ENCODE measurements at places on chromosomes 12 and 14.

DNA sequence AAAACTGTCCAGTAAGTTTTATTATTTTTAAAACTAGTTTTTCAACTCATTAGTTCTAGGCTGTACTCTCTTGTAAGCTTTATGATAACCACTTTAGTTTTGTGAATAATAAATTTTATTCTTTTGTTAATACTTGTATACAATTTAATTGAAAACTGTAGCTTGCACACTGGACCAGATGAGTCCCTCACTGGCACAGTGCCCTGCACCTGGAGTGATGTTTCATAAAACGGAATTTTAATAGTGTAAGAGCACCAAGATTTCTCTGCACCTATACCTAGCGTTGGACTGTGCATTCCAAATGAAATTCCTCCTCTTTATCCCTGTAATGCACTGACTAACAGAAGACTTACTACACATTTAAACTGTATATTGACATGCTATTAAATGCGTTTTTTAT is 80.8 kb downstream of the PRIMA1 start:
- DNase-seq, result no peak

GRCh38 chr12:693934-694533 is 30.8 kb upstream of the NINJ2 start:
- no peak for DNase-seq

GRCh38 chr14:76331328-76332011 is 44.5 kb upstream of the ESRRB start:
- DNase-seq, result no peak

- peak; percentile 43 for DNase-seq
These were observed 39.0 kb downstream of the SLCO1B1 start for GRCh38 chr12:21169878-21170472.

DNA sequence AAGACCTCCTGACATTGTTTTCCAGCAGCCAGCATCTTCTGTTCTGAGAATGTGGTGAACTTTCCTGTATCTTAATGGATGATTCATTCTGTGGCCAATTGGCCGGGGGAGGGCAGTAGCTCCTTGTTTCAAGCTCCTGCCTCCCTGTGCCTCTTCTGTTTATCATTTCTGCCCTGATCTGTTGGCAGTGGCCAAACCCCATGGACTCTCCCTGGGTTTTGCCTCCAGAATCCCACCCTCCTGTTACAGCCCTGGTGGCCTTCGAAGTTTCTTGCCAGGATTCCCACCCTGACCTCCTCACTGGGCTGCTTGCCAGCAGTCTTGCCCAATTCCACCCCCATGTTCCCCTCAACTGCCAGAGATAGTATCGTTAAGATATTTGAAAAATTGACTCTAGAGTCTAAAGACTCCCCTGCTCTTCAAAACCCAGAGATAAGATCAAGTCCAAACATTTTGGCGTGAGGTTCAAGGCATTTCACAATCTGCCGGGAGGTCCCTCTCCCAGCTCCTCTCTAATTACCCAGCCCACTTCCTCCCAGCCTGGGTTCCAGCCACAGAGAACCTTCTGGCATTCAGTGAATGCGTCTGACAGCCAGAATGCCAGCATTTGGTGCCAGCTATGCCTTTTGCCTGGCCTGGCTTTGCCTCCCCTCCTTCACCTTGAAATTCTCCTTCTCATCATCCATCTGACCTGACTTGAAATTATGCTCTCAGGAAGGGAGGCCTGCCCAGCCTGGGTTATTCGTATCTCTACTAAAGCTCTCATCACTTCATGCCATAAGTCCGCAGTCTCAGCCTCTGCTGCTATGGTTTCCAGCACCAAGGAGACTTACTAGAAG is 37.7 kb upstream of the TXNRD1 start:
- peak; percentile 70 for DNase-seq

DNA sequence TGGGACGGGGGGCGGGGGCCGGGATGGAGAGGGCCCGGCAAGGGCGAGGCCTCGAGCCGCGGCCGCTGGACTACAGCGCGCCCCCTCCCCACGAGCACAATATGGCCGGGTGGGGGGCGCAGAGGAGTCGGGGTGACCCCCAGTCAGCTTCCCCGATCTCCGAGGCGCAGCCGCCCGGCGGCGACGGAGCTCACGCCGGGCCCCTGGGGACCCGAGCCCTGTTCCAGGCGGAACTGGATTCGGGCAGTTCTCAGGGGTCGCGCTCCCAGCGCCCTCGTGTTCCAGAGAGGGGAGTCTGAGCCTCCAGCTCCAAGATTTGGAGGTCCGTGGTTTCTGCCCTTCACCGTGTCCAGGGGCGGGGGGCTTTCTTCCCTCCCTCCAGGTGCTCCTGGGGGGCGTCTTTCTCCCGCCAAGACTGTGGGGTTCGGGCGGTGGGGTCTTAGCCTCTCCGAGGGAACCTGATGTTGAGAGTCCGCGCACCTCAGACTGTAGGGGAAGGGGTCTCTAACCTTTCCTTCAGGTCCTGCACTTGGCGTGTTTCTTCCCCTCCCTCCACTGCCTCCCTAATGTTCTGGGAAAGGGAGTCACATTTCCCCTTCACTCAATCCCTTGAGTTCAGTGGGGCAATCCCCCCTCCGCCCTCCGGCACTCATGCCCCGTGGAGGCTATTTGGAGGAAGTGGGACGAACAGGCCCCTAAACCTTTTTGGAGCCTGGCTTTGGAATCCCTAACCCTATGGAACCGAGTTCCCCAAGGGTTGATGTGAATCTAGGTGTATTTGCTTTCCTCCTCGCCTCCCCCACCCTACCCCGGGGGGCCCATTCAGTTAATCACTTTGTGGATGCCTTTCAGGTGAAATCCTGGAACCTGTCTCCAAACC is 584 bp downstream of the ACVR1B start:
- DNase-seq, result no peak

DNA sequence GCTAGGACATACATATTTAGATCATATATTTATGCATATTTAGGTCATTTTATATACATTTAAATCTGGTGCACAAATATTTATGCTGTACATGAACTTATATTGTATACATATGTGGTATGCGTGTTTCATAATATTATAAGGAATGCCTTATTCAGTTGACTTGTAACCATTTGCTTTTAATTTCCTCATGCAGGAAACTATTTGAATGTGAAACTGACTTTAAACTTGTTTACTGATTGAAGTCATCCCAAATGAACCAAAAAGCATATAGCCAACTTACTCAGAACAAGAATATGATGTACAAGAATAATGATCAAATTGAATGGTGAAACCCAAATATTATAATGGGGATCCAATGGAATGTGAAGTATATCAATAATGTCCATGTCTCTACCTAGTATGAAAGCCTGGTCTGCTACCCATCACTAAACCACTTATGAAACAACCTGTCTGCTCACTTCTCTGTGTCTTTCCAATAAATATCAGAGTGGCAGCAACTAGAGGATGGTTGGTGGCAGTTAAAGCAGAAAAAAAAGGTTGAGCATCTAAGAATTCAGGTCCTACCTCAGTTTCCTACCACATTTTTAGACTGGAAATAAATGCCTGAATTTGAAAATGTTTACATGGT is 38.3 kb downstream of the RPS6KA5 start:
- DNase-seq, result peak; percentile 21

DNA sequence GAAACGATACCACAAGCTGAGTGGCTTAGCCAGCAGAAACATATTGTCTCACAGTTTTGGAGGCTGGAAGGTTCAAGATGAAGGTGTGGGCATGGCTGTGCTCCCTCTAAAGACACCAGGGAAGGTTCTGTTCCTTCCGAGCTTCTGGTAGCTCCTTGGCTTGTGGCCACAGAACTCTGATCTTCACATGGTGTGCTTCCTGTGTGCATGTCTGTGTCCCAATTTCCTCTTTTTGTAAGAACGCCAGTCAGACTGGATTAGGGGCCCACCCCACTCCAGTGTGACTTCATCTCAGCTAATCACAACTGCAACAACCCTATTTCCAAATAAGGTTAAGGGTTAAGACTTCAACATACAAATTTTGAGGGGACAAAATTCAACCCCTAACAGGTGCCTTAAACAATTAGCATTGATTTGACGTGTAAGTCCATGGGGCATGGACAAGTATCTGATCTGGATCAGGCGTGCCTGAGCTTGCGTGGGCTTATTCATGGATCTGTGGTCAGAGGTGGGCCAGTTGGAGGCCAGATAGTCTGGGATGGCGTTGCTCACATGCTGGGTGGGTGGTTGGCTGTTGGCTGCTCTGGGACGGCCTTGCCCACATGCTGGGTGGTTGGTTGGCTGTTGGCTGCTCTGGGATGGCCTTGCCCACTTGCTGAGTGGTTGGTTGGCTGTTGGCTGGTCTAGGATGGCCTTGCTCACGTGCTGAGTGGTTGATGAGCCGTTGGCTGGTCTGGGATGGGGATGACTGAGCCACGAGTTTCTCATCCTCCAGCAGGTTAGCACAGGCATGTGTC is 88.5 kb downstream of the LGMN start:
- peak; percentile 79 for DNase-seq

DNA sequence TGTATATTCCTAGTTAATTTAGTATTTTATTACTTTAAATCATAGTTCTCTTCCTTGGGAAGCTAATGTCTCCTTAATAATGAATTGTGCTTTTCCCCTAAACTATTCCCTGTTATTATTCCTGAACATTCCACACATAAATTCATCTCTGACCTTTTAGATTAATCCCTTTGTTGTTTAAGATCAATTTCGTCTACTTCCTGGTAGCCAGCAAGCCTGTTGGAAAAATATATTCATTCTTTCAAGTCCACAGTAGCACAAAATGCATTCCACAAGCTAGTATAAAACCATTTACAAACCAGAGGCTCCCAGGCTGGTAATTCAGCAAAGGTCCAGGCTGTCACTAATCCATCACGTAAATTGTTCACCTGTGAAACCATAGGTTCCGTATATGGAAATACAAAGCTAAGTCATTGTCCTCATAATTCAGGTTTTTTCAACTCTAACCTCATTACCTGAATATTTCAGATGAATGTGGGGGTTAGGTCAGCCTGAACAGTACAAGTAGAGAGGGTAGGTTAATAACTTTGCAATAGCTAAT is 232.7 kb downstream of the SEC23A start:
- no peak for DNase-seq

DNA sequence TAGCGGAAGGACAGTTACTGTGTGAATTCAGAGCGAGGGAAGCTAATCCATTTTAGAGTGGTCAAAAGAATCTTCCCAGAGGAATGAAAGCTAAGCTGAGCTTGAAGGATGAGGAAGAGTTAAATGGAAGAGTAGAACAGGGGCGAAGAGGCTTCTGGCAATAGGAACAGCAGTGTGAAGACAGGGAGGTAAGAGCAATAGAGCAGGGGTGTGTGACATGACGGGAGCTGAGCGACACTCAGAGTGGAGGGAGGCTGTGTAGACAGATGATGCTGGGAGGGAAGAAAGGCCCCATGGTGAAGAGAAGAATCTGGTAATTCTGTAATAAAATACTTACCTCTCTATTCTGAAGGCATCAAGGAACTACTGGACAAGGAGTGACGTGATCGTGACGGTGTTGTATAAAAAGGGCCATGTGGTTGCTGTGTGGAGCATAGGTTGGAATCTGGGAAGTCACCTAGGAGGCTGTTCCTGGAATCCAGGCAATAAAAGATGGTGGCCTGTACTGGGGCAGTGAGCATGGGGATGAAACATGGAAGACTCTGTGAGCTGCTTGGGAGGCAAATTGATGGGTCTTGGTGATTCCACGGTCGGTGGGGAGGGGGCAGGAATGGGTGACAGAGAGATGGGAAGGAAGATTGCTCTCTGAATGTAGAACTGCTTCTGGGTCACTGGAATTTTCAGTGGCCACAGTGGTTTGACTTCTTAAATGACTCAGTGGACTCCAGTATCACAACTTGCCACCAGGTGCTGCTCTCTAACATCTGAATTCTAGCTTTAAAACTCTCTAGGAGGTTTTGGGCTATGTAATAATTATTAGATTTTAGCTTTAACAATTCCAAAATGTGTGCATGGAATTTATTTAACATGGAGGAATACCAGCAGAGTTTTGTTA is 164.1 kb downstream of the ATP23 start:
- peak; percentile 16 for DNase-seq

- DNase-seq, result no peak
These were observed at the start of gene ACOT4 for GRCh38 chr14:73591690-73592449. ACOT4 (plus strand) TSS chr14:73591873; CDS start chr14:73591960, 87 bp downstream.

DNA sequence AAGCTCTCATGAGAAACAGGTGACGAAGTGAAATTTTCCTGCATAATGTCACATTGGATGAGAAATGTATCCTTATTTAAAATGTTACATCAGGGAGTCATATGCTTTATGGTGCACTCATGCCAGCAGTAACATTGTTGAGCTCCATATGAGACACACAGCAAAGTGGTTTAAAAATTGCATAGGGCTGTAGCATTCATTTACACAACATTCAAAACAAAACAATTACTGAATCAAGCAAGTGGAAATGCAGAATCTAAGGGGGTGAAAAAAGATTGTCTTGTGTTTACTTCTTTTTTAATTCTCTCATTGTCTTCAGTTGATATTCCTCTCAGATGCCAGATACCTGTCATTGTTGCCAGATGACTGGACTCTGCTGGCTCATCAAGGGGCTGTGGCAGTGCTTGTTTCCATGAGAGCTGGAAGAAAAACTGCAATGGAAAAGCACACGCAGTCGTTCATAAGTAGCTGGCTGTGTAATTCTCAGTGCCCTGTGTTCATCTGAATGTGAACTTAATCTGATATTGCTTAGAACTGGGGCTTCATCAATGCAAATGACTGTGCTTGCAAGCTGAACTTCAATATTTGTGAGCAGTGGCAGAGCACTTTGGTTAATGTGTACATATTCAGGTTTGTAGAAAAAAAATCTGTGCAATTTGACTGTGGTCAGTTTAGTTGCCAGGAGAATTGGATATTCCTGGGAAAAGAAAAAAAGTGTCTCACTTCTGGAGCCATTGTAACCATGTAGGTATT is 305.6 kb downstream of the RAD51B start:
- DNase-seq, result peak; percentile 85

DNA sequence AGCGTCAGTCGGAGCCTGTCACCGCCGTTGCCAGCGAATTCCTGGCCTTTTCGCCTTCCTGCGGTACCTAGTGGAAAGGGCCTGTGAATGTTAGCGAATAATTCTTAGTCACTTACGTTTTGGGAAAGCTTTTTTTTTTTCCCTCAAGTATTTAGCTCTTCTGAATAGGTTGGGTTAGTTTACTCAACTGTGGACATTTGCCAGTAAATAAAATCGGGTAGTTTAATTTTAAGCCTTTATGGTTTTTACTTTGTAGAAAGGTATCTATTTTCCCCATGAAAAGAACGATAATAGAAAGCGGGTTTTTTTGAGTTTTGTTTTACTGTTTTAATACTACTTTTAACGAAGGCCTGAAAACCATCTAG is 1.7 kb downstream of the YY1 start:
- DNase-seq, result no peak

GRCh38 chr14:99976021-99976420 is 89.2 kb upstream of the EVL start:
- DNase-seq, result no peak

- DNase-seq, result peak; percentile 59
These were observed 36.3 kb downstream of the RPS29 start for GRCh38 chr14:49549881-49550280.

Measured in bronchial epithelial cell (primary cell).